Colonic mucosa (tissue), 4 donors: ENCODE measurements at places on chromosomes 13 and 19. TPM values are rescaled to one million over a fixed set of nuclear protein-coding genes. Genes with fewer than 3 reads are reported as not detected.

GRCh38 chr13:48585456-48585840 is 52.6 kb upstream of the RCBTB2 start:
- peak; percentile 61 for DNase-seq

DNA sequence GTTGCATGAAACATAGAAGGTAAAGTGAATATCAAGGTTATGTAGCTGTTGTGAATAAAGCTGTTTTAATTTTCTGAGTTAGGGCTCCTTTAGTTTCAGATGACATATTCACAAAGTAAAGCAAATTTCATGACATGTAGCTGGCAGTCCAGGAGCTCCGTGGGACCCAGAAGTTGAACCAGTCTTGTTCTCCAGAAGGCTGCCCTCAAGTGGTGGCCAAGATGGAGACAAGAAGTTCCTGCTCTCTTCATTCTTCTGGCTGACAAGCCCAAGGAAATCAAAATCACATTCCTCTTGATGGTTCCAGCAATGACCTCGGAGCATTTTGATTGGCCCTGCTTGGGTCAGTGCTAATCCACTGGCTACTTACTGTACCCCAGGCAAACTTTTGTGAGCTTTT is 128.7 kb downstream of the LIG4 start:
- DNase-seq, result no peak

DNA sequence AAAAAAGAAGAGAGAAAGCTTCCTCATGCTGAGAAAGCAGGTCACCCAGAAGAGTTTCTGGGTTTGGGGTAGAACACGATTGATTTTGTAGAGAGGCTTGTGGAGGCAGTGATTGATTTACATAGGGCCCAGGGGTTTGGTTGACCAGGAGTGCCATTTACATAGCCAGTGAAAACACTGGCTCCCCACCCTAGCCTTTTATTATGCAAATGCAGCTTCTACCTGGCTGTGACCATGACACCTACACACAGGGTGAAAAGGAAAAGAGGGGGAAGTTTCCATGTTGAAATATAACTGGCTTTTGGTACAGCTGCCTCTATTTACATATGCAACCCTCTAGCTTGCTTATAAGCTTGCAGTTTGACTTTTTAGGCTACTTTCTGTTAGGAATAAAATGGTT is 62.0 kb downstream of the ZNF100 start:
- DNase-seq, result no peak

DNA sequence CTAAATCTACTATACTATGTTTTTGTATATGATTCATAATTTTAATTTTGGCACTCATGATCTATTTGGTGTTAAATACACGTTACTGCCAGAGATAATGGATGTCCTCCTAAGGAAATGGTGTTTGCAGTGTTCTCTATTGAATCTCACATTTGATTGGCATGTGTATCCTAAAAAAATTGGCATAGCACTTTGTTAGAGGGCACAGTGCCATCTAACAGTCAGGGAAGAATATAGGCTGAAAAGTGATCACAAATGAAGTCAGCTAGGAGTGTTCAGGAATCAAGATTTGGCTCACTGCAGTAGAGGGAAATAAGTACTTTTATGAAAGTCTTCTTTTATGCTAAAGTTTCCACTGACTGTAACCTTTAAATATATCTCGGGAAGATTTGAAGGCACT is 624.6 kb downstream of the GPC6 start:
- DNase-seq, result no peak

ZNF625 gene
- total RNA-seq, result 4.6 TPM

DNA sequence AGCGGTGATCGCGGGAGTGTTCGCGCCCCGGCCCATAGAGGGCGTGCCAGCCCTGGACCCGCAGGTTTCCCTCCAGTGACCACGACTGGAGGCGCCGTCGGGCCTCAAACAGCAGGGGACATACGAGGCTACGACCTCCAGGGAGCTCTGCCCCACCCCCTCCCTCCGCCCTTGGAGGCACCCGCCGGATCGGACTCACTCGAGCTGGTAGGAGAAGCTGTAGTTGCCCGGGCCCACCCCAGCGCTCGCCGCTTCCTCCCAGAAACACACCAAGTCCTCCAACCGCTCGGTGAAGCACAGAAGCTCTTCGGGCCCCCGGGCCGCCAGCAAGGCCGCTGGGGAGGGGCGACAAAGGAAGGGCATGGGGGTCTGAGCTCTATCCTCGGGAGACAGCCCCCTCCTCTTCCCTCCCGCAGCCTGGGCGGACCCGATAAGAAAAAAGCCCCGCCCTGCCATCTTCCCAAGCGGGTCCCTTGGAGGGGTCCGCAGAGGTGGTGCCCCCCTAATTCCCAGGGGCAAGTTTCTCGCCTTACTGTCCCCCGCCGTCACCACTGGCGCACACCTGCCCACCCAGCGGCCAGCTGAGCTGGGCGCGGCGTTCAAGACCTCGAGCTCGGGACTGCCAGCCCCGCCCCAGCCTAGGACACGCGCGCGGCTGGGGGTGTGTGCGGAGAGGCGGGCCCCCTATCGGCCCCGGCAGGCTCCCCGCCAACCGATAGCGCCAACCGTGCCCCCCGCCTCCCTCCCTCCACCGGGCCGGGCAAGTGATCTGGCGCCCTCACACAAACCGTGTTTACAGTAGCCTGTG is 1.0 kb downstream of the EPOR start:
- peak; percentile 66 for DNase-seq

- DNase-seq, result no peak
These were observed 826 bp downstream of the RASIP1 start for GRCh38 chr19:48739404-48740163.

- no peak for DNase-seq
These were observed 63.4 kb downstream of the TEX29 start for GRCh38 chr13:111383591-111384440.

- DNase-seq, result no peak
These were observed 863.9 kb upstream of the GPC6 start for GRCh38 chr13:92362717-92363116.

- DNase-seq, result peak; percentile 27
These were observed 9.6 kb downstream of the ABHD13 start for GRCh38 chr13:108227651-108228272.
